ENCODE measurements at places on chromosomes 16 and 17.

- DNase-seq, result no peak
Observed at GRCh38 chr17:74508156-74508555, 23.1 kb downstream of the CD300LB start.

DNA sequence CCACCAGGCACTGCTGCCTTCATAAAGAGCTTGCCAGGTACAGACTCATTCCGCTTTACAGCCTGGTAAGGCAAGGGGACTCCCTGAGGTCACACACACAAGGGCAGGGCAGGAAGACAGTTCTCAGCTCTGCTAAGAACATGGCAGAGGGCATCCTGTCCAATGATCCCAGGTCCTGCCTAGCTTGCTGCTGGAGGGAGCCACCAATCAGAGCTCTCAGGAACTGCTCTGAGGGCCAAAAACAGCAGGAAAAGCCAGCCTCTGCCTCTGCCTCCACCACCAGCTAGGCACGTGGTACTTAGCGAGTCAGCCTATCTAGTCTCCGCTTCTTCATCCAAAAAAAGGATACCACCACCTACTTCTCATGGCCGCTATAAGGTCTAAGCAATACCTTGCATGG, 66.1 kb downstream of the GTF3C1 start:
- no peak for DNase-seq

DNA sequence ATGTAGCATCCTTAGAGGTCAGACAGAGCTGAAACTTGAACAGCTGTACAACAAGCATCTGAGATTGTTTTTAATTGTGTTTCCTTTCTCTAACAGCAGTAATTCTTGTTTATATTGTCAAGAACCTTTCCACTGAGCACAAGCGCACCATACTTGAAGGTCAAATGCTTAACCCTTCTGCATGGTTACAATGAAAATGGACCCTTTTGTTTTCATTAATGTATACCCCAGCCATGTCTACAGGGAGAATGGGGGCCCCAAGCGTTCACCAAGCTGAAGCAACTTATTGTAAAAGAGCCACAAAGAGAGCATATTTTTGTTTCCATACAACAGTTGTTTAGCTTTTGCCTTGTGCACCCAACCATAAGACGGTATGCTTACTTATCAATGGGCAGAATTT, 210.8 kb downstream of the FTO start:
- DNase-seq, result no peak

GRCh38 chr17:55446581-55447205, 25.1 kb upstream of the MMD start:
- no peak for DNase-seq

- no peak for DNase-seq
Observed at GRCh38 chr16:65285128-65286048, 163.5 kb upstream of the CDH11 start.
